Stimulated activated CD4-positive, alpha-beta T cell treated with anti-CD3 and anti-CD28 coated beads, Interleukin-1b, Interleukin-23, amount 100 ng/mL, for 1 hour (primary cell): ENCODE measurements at places on chromosomes 6 and 20.

- DNase-seq, result no peak
Observed at GRCh38 chr6:34053721-34054120, 92.2 kb downstream of the GRM4 start.

GRCh38 chr20:57412347-57413029 lies 21.3 kb downstream of the RBM38 start:
- no peak for DNase-seq

- no peak for DNase-seq
Observed at GRCh38 chr6:6858533-6858982, 249.2 kb upstream of the RREB1 start.

GRCh38 chr20:12079490-12079889 lies 161.8 kb downstream of the BTBD3 start:
- DNase-seq, result no peak

GRCh38 chr20:20210327-20210726 lies 157.6 kb upstream of the INSM1 start:
- DNase-seq, result no peak
